ENCODE measurements at places on chromosomes 11 and 22.

- no peak for DNase-seq
Observed at GRCh38 chr11:2933375-2934020, 4.3 kb upstream of the PHLDA2 start.

DNA sequence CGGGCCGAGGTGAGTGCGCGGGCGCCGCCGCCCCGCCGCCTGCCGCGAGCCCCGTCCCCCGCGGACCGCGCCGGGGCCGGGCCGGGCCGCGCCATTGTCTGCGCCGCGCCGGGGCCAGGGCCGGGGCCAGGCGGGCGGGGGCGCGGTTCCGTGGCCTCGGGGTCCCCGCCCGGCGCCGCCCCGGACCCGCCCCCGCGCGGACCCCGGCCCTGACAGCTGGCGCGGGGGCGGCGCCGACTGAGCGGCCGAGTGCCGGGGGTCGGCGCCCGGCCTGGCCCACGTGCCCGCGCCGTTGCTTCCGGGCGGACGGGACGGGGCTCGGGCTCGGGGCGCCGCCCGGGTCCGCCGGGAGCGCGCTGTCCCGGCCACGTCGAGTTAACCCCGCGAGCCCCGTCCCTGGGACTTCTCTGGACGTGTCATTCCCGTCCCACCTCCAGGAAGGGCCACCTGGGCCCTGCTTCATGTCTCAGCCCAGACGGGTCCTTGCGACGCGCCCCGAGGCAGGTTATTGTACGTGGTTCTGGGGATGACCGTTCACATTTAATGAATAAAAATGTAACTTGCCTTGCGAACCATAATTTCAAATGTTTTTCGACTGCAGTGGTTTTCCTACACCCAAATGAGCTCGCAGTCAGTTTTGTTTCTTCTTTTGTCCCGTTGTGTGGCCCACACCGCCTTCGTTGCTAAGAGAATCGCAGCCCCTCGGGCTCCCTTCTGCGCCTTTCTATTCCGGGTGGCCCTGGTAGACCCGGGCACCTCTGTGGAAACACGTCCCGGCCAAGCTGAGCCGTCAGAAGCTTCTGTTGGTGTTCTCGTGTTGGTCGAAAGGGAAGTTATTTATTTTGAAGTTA, 562 bp downstream of the ZBED4 start:
- no peak for DNase-seq

GRCh38 chr22:21569459-21570170, 2.1 kb downstream of the UBE2L3 start:
- DNase-seq, result no peak

GRCh38 chr11:67270256-67271204, 4.3 kb downstream of the GRK2 start:
- DNase-seq, result no peak

DNA sequence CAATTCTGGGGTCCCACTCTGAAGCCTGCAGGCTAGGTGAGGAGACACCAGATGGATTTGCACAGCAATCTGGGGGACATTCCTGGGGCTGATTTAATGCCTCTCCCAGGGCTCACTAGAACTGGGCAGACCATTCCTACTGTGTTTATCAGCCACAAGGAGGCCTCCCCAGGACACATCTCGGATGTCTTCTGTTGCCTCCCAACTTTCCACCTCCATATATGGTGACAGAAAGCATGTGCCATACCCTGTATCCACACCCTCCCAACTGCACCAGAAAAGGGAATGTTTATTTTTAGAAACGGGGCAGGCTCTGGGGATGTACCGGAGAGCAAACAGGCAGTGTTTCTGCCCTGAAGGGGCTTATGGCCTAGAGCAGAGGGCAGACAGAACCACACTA, 181.8 kb downstream of the CSNK2A3 start:
- DNase-seq, result no peak

DNA sequence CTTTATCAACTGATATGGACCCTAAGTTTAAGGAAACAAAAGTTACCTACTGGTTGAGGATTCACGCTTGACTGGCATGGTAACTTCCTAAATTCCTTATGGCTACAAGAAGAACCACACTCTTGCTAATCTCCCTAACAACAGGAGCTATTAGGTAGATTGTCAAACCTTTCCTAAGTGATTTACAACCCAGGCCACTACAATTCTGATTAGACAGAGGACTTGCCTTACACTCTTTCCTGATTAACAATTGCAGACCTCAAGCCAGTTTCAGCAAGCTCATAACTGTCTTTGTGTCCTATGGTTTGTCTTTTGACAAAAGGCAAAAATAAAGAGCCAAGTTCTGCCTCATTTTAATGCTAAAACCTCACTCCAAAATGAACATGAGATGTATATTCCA, 16.3 kb downstream of the OR52K2 start:
- no peak for DNase-seq

GRCh38 chr11:19436932-19437331, 196.2 kb upstream of the E2F8 start:
- peak; percentile 32 for DNase-seq
